ENCODE measurements at places on chromosomes 6 and 20.

DNA sequence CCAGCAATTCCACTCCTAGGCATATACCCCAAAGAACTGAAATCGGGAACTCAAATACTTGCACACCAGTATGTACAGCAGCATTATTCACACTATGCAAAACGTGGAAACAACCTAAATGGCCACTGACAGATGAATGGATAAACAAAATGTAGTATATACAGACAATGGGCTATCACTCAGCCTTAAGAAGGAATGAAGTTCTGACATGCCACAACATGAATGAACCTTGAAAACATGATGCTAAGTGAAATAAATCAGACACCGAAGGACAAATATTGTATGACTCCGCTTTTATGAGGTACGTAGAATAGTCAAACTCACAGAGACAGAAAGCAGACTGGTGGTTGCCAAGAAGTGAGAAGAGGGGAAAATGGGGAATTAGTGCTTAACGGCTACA, 59.1 kb upstream of the CCN6 start:
- DNase-seq, result no peak

GRCh38 chr20:22339091-22339881, 245.1 kb downstream of the FOXA2 start:
- no peak for DNase-seq

DNA sequence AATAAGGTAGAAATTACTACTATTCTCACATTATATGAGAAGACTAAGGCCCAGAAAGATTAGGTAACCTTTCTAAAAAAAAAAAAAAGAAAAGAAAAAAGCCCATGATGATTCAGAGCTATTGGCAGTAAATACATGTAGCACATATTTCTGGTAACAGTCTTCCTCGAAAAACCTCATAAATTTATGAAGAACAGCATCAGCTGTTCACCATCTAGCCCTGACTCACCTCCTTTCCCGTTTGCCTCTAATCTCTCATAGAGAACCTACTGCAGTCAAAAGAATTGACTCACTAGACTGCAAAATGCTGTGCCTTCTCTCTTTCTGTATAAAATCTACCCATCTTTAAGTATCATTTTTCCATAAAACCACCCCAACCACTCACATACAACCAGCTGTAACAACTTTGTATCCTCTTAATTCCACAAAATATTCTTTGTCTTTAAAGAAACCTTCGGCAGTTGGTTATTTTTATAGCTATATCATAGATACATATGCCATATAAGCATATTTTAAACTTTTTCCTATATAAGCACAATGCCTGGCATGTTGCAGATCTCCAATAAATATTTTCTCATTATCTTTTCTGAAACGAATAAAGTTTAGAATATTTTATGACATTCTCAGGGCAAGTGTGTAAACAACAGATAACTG, 152.7 kb upstream of the ENPP5 start:
- DNase-seq, result no peak

GRCh38 chr6:112004201-112005012, 49.5 kb upstream of the CCN6 start:
- no peak for DNase-seq

GRCh38 chr20:4260102-4260501, 244.7 kb upstream of the RNF24 start:
- DNase-seq, result no peak

GRCh38 chr6:163243692-163244589, 170.6 kb upstream of the QKI start:
- no peak for DNase-seq

GRCh38 chr6:6494677-6495076, 93.8 kb upstream of the LY86 start:
- DNase-seq, result peak; percentile 31

DNA sequence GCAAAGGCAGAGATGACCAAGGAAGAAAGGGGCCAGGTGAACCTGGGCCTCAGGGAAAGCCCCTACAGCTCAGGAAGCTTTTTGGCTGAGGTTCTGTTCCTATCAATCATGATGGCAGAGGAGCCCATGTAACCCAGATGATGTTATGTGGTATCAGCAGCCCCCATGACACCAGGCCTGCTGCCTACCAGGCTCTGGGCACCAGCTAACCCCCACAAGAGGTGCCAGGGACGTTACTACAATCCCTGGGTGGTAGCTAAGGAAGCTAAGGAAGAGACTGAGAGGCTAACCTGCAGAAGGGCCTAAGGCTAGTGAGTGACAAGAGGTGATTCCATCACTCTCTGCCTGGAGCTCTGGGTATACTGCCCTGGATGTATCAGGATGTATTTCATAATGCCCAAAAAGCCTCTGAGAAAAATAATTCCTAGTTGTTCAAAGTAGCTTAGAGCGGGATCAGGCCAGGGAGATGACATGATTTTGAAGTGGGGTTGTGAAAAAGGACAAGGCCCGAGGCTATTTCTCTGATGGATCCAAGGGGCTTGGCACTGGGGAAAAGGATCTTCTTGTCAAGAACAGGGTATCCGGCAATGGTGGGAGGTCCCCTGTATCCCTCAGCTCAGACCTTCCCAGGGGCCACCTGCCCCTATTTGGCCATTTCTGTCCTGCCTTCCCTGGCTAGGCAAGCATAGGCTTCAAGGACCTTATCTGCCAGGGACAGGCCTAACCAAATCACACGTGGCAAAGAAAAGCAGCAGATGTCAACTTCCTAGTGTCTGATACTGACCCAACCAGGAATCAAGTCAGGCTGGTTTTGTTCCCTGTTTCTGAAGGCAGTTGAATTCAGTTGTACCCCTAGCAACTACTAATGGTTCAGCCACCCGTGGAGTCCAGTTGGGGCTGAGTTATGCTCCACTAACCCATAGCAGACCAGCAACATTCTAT, 41.3 kb downstream of the PANK2 start:
- no peak for DNase-seq

GRCh38 chr20:45948261-45948733, 13.8 kb downstream of the PCIF1 start:
- no peak for DNase-seq

DNA sequence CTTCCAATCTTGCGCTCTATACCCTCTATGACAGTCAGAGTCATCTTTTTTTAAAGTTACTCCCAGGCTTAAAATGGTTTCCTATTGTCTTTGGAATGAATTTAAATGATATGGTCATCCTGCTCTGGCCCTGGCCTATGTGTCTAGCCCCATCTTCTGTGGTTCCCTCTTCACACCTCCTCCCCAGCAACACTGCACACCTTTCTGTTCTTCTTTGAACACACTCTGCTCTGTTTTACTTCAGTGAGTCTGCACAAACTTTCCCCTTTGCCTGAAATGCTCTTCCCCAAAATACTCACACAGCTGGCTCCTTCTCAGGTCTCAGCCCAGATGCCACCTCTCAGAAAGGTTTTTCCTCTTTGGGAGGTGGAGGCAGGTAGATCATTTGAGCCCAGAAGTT, 132.7 kb downstream of the FYN start:
- no peak for DNase-seq

GRCh38 chr6:2799936-2800527, 34.8 kb downstream of the WRNIP1 start:
- no peak for DNase-seq

- DNase-seq, result no peak
Measured at GRCh38 chr20:59780494-59781185, 152.8 kb downstream of the SYCP2 start.

DNA sequence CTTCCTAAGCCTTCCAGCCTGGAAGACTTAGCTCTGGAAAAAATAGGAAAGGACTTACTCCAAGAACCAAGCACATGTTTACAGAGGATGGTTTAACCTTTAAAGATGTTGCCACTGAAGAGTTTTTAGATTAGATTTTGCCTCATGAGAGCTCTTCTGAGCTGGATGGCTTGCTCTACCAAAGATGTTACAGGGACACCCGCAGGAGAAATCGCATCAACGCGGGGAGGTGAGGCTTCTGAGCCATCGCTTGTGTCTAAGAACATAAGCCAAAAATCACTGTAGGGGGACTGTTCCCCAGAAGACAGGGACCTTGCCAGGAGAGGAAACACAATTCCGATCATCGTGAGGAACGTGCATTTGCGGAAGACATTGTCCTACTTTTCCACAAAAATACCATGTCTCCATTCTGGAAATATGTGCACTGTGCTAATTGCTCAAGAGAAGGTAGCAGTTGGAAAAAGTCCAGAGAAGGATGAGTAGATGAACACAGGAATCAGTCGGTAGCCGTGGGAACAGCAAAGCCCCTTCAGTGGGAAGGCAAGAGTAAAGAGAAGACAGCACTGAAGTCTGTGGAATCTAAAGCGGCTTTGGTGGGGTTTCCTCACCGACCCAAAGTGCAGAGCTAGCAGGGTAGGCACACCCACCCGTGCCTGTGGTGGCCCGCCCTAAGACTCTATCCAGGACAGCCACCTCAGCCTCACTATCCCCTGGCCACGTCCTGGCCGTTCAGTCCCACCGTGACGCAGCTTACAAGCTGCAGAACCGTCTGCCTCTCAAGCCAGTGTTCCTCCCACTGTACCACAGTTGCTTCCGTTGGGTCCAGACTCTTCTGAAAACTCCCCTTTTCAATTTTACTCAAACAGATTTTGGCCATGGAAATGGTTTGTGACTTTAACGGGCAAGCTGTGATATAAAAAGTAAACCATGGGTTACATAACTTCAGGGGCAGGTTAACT, 334.8 kb downstream of the NRN1 start:
- no peak for DNase-seq

GRCh38 chr20:22354647-22355046, 229.7 kb downstream of the FOXA2 start:
- no peak for DNase-seq

- DNase-seq, result no peak
Measured at GRCh38 chr20:18981962-18982539, 168.5 kb downstream of the SCP2D1 start.

DNA sequence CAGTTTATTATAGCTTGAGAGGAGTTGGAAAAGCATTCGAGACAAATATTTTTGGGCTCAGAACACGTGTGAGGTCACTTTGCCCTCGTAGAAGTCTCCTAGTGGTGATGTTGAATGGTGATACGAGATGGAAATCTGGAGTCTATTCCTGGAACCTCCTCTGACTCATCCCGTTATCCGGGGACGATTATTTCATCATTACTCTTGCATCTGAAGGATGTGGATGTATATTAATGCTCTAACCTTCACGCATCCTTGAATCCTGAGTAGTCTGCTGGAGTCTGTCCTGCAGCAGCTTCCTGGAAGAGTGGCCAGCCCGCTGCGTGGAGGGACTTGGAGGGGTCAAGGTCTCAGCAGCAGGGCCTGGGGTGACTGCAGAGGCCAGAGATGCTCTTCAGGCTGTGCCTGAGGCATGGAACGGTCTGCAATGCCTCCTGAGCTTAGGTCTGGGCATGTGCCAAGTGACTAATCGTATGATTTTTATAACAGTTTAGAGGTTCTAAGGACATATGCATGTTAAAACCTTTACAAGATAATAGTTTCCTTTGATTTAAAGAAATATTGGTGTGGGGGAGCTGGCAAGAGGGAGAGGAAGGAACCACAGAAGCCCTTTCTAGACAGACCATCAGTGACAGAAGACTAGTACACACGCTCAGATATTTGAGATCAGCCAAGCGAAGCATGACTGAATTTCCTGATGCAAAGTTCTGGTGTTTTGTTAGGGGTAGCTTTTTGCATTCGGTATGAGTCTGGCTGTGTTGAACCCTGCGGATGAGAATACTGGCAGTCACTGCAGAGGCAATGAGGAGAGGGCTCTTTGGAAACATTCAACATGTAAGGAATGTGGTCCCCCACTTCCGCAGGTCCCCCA, 400.2 kb downstream of the QKI start:
- DNase-seq, result no peak

GRCh38 chr6:14031516-14031915, 86.1 kb upstream of the CD83 start:
- no peak for DNase-seq

DNA sequence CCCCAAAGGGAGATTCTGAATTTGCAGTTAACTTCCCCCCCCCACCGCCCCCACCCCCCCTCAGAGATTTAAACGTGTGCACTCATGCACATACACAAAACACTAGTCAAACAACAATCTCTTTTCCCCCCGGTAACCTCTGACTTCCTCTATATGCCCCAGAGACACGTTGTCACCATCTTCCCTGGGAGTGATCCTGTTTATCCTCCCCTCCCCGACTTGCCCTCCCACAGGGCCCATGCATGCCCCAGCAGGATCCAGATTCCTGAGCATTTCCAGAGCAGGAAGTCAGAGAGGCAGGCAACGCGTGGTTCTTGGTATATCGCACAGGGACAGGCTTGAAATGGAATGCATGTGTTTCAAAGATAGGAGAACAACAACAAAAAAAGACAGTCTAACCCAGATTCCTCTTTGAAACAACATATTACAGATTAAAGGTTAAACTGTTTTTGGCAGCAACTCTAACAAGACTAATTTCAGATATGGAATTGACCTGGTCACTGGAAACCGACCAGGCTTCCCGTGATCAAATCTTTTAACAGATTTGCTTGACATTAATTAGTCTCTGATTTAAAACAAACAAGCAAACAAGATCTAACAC, 1.3 kb downstream of the BLCAP start:
- DNase-seq, result no peak

GRCh38 chr6:12343440-12344162, 53.4 kb downstream of the EDN1 start:
- DNase-seq, result no peak

DNA sequence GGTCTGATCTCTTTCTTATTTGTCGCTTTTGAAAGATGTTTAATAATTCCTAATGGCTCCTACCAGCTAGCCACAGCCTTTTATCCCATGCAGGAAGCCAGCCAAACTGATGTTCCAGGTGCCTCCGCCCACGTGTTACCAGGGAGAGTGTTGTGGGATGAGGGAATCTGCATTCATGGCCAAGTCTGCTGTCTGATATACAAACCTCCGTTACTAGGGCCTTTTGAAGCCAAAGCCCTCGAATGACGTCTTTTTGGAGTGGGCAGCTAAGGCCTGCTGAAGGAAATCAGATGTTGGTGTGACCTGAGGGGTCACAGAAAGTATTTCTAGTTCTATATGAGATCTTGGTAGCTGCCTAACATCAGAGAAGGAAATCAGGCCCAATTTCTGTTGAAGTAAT, 21.3 kb downstream of the STK35 start:
- no peak for DNase-seq

DNA sequence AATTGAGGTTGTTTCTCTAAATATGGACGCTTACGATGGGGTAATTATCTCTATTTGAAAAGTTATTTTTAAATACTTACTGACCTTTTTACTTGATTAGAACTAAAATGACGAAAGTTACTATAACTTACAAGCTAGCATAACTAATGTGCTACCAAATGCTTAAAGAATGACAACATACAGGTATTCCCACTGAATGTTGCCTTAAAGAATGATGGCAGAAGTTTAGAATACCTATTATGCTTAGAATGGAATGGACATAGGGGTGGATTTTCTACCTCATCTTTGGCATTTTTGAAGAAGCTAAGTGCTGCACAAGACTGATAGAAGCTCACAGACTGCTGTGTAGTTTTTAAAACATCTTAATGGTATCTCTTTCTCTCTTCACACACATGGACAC, 284.8 kb downstream of the THBS2 start:
- DNase-seq, result no peak

DNA sequence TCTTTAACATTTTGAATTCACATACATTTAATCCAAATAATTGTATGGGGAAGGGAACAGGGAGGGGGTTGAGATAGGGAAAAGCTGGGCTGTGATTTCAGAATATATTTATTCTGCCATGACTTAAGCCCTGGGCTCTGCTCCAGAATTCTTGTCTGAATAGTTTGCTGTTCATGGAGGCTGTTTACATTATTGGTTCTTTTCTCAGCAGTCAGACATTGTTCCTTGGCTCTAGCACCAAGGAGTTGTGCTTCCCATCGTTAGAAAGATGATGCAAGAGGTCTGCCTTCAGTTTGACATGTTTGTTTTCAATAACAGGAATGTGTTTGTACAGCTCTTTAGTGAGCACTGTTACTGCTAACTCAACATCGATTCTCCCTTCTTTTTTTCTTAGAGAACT, 198.8 kb upstream of the CDYL start:
- no peak for DNase-seq

GRCh38 chr6:11346516-11346915, 114.0 kb upstream of the NEDD9 start:
- no peak for DNase-seq

Measured in stimulated activated CD4-positive, alpha-beta T cell treated with anti-CD3 and anti-CD28 coated beads, Interleukin-12 subunit alpha, Interleukin-12 subunit beta, amount 100 ng/mL, for 24 hours (primary cell).